ENCODE measurements at places on chromosomes 7 and 10.

DNA sequence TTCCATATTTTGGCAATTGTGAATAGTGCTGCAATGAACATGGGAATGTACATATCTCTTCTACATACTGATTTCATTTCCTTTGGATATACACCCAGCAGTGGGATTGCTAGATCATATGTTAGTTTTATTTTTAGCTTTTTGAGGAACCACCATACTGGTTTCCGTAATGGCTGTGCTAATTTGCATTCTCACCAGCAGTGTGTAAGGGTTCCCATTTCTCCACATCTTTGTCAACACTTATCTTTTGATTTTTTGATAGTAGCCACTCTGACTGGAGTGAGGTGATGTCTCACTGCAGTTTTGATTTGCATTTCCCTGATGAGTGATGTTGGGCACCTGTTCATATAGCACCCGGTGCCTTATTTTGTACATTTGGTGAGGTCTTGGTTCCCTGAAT is 519.6 kb downstream of the REEP3 start:
- no peak for DNase-seq

DNA sequence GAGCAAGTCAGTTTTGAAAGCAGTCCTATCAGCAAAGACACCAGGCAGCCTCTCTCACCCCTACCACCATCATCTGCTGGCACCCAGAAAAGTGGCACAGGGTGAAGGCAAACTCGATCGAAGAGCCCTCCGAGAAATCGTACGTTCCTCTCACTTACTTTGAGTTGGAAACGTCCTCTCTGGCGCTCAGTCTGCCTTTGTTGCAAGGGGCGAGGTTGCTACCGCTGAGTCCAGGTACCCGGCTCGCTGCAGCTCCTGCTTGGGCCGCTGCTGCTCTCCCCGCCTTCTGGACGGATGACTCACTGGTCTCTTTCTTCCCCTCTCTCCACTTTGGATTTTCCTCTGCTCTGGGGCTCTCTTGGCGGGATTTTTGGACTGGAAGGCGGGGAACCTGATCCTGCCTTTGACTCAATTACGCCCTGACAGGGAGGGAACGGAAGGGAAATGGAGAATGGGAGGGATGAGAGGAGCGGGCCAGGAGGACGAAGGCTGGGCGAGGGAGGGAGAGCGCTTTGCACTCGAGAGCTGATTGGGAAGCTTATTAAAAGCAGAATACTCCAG is at the start of gene PTN:
TSS of gene PTN (minus strand) at position 453 of the 561 bp plus-strand sequence. CDS start 88,760 bp downstream, outside the sequence.
- peak; percentile 35 for DNase-seq

GRCh38 chr10:62614389-62615157 is 189.9 kb upstream of the ADO start:
- no peak for DNase-seq

GRCh38 chr10:76356557-76356956 is 925.1 kb downstream of the LRMDA start:
- DNase-seq: no peak

- no peak for DNase-seq
These were observed 17.8 kb downstream of the CXCL12 start for GRCh38 chr10:44366941-44367630.

GRCh38 chr7:13336227-13336626 is 648.8 kb downstream of the ARL4A start:
- no peak for DNase-seq

- DNase-seq: no peak
These were observed 847.2 kb downstream of the CCSER2 start for GRCh38 chr10:85175635-85176034.
